ENCODE measurements at places on chromosomes 2 and 18. TPM values are rescaled to one million over a fixed set of nuclear protein-coding genes. Genes with fewer than 3 reads are reported as not detected.

The GRP gene
- polyA plus RNA-seq, result not detected

The C1GALT1C1L gene
- not detected for polyA plus RNA-seq

The MC4R gene
- not detected for polyA plus RNA-seq

- no peak overlapping the region for H3K4me3 ChIP-seq
- H3K27ac ChIP-seq, result no peak overlapping the region
Observed at GRCh38 chr2:24577481-24577880, 86.4 kb downstream of the NCOA1 start.

GRCh38 chr2:234463626-234464290, 33.1 kb downstream of the ARL4C start:
- no peak overlapping the region for H3K27ac ChIP-seq
- no peak for DNase-seq
- no peaks in the 10 kb centered on the region for H3K27me3 ChIP-seq
